Stimulated activated CD4-positive, alpha-beta T cell treated with anti-CD3 and anti-CD28 coated beads, Interleukin-1b, Interleukin-23, amount 100 ng/mL, for 4 hours (primary cell): ENCODE measurements at places on chromosomes 4 and X.

- DNase-seq: no peak
Observed at GRCh38 chrX:18353931-18354368, 538 bp downstream of the SCML2 start.

DNA sequence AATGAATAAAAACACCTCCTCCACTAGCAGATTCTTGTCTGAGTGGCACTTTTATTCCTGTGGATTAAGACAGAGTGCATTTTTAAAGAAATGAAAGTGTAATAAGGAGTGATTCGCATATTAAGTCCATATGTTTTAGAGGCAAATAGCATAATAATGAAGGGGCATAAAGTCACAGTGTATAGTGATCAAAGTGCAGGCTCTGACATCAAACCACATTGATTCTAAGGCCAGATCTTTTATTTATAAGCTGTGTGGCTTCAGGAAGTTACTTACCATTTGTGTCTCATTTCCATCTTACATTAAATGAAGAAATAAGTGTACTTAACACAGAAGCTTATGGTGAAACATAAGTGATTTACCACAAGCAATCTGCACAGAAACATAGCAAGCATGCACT lies 332.8 kb downstream of the GASK1B start:
- no peak for DNase-seq

GRCh38 chr4:16217300-16218051 lies 8.8 kb downstream of the TAPT1 start:
- no peak for DNase-seq

DNA sequence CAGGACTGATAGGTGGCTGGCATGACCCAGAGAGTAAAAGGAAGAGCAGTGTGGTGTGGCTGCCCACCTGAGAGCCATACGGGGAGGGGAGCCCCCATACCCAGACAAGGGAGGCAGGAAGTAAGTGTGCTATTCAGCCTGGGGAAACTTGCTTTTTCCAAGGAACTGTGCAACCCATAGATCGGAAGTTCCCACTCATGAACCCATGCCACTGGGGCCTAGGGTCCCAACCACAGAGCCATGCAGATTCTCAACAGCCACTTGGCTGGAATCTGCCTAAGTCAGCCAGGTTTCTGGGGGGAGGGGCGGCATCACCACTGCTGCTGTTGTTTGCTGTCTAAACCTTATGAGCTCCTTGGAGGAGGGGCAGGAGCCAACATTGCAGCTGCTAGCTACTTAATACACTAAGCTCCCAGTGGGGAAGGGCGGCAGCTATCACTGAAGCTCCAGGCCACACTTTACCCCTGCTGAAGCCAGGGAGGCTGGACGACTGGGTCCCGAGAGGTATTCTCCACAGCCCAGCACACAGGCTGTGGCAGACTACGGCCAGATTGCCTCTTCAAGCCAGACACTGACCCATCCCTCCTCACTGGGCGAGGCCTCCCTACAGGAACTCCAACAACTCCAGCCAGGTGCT lies 410.4 kb downstream of the INPP4B start:
- DNase-seq: no peak

GRCh38 chr4:30950737-30951136 lies 230.6 kb downstream of the PCDH7 start:
- no peak for DNase-seq

GRCh38 chr4:8209181-8209874 lies 10.2 kb downstream of the SH3TC1 start:
- DNase-seq: no peak

GRCh38 chr4:71498625-71499024 lies 159.8 kb downstream of the SLC4A4 start:
- no peak for DNase-seq

DNA sequence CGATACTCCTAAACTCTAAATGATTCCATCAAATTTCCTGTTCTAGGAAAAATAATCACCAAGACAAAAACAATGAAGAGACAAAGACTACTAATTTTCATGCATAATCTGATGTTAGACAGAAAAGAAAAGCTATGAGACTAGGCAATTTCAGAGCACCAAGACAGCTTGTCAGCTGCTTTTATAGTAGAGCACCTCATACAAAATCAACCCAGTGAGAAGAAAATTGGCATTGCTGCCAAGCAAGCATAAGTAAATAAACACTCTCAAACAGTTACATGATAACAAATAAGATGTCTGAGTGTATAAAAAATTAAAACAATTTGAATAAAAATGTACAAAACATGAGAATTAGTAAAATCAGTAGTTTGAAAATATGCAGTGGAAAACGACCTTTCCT lies 1544.6 kb downstream of the C4orf33 start:
- DNase-seq: no peak

GRCh38 chr4:188735082-188735481 lies 595.8 kb downstream of the TRIML1 start:
- DNase-seq: no peak

GRCh38 chrX:79079477-79079876 lies 65.0 kb upstream of the GPR174 start:
- no peak for DNase-seq

DNA sequence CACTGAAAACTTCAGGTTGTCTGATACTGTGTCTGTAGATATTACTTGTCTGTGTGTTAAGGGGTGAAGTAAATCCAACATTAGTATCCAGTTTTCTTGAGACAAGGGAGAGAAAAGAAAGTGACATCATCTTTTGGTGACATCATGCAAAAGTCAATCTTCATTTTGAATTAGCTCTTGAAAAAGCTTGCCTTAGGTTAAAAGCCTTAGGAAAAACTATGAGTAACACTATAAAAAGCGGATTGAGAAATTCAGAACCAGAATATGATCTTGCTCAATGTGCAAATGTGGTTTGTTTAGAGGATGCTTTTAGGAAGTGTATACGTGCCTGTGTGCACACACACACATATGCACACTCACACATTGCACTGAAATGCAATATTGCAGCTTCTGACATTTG lies 345.8 kb upstream of the CASK start:
- DNase-seq: no peak

- DNase-seq: no peak
Observed at GRCh38 chr4:39636531-39637184, 2.0 kb downstream of the SMIM14 start.

DNA sequence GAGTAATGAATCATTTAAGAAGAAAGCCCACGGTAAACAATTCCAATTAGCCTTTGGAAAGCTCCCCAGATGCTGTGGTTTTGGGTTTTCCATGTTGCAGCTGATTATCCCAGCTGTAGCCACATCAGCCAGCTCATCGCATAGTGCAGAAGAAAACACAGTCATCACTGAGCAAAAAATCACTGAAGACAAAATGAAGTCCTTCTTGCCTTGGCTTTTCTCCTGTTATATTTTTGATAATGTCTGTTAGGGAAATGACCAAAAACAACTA lies 193.0 kb upstream of the C1QTNF7 start:
- no peak for DNase-seq

DNA sequence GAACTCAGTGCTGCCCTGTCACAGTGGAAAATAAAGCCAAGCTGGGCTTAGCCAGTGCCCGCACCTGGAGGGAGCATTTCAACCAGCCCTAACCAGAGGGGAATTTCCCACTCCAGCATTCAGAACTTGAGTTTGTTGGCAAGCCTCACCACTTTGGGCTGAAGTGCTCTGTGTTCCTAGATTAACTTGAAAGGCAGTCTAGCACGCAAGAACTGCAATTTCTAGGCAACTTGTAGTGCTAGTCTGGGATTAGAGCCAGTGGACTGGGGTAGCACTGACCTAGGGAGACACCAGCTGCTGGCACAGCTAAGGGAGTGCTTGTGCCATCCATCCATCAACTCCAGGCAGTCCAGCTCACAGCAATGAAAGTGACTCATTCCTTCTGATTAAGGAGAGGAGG lies 1060.6 kb upstream of the GRID2 start:
- no peak for DNase-seq

GRCh38 chr4:40747207-40747835 lies 2.4 kb upstream of the NSUN7 start:
- DNase-seq: no peak

DNA sequence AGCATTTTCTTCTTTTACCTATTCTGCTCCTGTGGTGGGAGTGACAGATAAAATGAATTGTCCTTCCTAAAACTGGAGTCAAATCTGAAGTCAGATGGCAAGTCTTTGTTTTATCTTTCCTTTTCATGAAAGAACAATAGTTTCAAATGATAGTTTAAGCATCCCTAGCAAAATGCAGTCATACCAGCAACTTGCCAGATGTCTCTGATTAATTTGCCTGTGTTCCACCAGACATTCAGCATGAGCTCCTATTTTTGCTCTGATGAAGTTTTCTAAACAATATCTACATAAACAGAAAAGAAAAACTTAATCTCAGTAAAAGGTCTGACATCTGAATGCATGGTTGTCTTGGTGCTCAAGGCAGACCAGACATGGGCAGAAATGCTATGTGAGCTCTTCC lies 15.2 kb downstream of the PRKG2 start:
- no peak for DNase-seq

- DNase-seq: no peak
Observed at GRCh38 chrX:27995611-27996010, 14.4 kb upstream of the DCAF8L1 start.

DNA sequence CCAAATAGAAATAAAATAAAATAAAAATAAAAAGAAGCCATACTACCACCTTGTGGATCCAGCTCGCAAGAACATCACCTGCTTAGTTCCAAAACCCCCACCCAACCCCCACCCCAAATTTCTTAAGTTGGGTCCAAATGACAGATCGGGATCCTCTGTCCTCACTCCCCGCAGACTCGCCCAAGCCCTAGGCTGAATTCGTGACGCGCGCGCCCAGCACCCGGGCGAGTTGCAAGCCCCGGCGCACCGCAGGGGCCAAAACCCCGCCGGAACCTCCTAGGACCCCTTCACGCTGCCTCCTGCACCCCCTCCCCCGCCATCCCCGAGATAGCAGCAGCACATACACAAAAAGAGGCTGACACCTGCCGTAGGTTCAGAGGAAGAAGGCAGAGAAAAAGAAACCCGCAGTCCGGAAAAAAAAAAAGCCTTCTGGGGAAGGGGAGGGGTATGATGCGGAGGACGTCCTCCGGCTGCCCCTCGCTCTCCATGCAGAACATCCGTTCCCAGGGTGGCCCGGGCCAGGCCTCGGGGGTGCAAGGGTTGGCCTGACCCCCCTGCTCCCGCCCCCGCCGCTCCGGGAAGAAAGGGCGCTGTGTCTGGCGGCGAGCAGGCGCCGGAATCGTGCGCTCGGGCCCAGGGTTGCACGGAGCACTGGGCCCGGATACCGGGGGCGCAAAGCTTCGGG lies 2.6 kb downstream of the NLGN4X start:
- DNase-seq: no peak

DNA sequence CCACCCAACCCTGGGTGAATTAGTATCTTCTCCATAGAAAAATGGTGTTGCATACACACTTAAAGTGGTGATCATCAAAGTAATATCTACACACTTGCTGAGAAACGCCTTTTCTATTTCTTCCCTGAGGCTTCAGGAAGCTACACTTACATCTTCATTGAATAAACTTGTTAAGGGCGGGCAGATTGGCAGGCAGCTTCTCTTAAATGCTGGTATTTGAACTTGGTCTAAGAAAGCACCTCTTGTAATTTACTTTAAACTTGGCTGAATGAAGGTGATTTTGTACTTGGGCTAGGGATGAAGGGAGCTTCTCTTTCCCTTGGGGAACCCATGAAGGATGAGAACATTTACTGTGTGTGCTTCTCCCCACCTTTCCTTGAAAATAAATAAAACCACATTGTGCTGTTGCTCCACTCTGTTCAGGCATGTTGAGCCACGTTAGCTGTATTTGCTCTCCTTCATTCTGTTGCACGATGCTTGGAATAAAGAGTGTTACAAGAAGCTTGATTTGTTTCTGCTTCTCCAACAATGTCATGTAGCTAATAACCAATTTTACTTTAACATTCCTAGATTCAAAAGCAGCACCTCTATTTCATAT lies 430.1 kb downstream of the ANKRD50 start:
- no peak for DNase-seq

- no peak for DNase-seq
Observed at GRCh38 chrX:71603618-71604017, 14.7 kb downstream of the CXCR3 start.

DNA sequence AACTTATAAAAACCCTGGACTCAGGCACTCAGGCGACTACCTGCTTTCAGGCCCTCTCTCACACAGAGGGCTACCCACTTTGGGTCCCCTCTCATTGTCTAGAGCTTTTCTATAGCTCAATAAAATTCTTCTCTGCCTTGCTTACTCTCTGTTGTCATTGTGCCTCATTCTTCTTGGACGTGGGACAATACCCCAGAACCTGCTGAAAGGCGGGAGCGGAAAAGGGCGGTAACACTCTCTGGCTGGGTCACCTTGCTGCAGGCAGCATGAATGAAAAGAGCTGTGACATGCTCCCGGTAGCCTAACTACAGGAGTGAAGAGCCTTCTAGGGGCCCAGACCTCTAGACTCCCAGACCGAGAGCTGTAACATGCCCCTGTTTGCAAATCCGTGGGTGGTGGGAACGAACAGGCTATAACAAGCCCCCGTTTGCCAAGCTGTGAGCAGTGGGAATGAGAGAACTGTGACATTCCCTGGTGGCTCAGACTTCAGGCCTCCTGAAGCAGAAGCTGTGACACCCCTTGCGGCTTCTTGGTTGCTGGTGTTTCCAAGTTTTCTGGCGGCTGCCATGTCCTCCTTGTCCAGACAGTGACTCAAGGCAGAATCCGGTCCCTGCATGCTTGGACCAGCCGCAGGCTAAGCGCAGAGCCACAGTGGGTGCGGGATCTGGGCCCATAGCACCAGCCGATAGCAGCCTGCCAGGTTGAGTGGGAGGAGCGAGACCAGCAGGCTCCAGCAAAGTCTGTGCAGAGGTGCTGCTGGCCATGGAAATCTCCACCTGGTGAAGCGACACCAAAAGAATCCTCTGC lies 684.6 kb downstream of the ARAP2 start:
- DNase-seq: no peak

DNA sequence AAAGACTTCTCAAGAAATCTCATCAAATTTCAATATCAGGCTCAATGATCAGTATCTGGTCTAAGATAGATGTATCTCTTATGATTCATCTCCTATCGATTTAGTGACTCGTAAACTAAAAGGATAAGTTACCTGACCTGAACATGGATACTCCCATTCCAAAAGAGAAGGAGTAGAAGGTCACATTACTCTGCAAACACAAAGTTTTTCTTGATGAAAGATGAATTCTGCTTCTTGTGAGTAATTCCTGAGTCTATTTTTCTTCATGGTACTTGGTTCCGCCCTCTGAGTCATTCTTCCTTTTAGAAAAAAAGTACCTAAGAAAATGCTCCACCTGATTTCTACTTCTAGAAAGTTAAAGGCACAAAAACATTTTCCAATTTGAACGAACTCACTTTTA lies 223.1 kb upstream of the SLIT2 start:
- DNase-seq: no peak

GRCh38 chr4:169440446-169440845 lies 169.7 kb upstream of the SH3RF1 start:
- no peak for DNase-seq

DNA sequence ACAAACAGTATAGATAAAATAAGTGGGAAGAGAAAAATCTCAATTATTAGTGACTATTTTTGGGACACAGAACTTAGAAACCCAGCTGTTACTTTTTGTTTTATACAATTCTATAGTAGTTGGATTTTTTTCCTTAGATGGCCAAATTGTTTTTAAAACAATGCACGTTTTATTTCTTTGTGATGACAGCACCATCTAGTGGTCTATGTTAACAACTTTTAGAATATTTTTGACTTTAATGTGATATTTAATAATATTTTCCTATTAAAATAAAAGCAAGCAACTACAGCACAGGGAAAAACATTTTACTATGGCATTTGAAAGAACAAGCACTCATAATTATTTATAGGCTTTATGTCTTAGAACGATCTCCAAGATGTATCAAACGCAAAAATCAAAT lies 5.6 kb upstream of the SMIM31 start:
- DNase-seq: no peak

- no peak for DNase-seq
Observed at GRCh38 chrX:110145854-110146253, 142.9 kb downstream of the TMEM164 start.
